ENCODE measurements at places on chromosomes 12 and 14. TPM values are rescaled to one million over a fixed set of nuclear protein-coding genes. Genes with fewer than 3 reads are reported as not detected.

DTX1 gene
- total RNA-seq = 0.26 TPM

CLEC4D gene
- not detected for total RNA-seq

MAP1LC3B2 gene
- 1.2 TPM for total RNA-seq

KCNC2 gene
- total RNA-seq = not detected

IL22 gene
- not detected for total RNA-seq

ACOT4 gene
- 1.7 TPM for total RNA-seq

CRADD gene
- total RNA-seq = 11.8 TPM

RNASE4 gene
- total RNA-seq = 20.0 TPM

SYNDIG1L gene
- not detected for total RNA-seq

IFNG-AS1 gene
- total RNA-seq = not detected

TESPA1 gene
- total RNA-seq = not detected

RAP1B gene
- 121 TPM for total RNA-seq

MLXIP gene
- total RNA-seq = 17.0 TPM

EDDM3A gene
- not detected for total RNA-seq

OAS2 gene
- total RNA-seq = 2.3 TPM

CDC42BPB gene
- total RNA-seq = 98.3 TPM

ENDOU gene
- total RNA-seq = 0.17 TPM

IGF1 gene
- total RNA-seq = 1.3 TPM

LYZ gene
- 0.17 TPM for total RNA-seq

NKX2-1 gene
- not detected for total RNA-seq

BDKRB1 gene
- total RNA-seq = 16.7 TPM

RNASE7 gene
- not detected for total RNA-seq

AQP5 gene
- under 0.01 TPM for total RNA-seq

OR5AU1 gene
- total RNA-seq = not detected

PPM1H gene
- 3.1 TPM for total RNA-seq
